ENCODE measurements at places on chromosomes 1 and 21. TPM values are rescaled to one million over a fixed set of nuclear protein-coding genes. Genes with fewer than 3 reads are reported as not detected.

DNA sequence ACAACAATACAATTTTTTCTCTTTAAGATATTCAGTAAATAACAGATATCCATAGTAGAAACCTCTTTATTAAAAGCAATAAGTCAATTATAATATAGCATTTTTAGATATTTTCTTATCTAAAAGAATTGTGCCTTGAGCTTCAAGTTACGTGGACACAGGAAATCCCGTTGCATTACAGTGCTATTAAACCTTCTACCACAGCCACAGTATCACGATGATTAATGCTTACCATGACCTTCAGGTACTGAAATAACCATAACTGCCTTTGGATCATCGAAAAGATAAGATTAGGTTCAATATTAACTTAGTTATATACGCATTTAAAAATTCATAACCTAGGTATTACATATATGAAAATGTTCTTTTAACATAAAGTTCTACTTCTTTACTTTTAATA, 17.9 kb downstream of the B3GALNT2 start:
- DNase-seq: no peak

DNA sequence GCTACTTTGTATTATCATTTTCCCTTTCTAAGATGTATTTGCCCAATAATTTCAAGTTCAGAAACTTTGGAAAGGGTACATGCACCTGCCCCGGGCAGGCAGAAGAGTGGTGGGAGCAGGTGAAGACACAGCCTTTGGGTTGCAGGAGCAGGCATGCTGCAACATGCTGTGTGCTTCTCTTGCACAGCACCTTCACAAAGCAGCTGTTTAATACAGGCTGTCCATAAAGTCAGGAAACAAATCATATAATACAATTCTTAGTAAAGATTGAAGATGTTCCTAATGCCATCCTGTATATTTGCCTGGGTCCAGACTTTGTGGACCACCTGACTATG, 182.9 kb downstream of the ZNF281 start:
- no peak for DNase-seq

Gene TOMM20
- polyA plus RNA-seq: 203 TPM

DNA sequence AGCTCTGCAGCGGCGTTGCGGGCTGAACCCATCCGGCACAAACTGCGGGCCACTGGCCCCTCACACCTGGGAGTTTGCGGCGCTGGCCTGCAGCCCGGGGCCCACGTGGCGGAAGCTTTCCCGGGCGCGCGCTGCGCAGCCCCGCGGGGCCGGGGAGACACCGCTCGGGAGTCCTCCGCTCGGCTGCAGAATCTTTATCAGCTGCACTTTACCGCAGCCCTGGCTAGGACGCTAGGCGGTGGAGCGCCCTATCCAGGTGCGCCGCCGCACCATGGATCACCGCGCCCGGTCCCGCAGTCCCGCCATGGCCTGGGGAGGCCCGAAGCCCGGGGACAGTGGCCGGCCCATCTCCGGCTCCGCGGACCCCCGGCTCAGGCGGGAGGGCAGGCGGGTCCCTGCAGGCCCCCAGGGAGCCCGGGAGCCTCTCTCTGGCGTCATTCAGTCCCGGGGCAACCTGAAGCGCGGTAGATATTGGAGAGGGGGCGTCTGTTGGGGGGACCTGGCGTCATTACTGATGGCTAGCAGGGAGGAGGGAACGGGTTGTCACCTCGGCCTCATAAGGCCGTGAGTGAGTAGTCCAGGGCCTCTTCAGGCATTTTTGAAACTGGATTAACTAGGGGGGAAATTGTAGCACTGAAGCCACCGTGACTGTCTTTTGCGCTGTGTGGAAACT, 5.7 kb upstream of the OLIG2 start:
- DNase-seq: no peak

DNA sequence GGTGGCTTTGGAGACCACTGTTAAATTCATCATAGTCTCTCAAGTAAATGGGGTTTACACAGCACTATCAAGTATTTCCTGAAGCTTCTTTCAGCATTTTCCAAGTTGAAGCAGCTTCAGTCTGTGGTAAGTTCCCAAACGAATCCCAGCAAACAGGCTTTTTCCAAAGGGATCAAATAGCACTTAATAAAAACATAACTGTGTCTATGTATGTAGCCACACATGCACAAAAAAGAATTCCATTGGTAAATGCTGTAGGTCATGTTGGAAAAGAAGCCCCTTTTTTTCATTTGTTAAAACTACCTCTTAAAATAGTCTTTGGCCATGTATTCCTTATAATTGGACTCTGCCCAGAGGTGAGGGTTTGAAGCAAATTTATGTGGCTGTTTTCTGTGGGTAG, 69.8 kb downstream of the HHAT start:
- DNase-seq: no peak

DNA sequence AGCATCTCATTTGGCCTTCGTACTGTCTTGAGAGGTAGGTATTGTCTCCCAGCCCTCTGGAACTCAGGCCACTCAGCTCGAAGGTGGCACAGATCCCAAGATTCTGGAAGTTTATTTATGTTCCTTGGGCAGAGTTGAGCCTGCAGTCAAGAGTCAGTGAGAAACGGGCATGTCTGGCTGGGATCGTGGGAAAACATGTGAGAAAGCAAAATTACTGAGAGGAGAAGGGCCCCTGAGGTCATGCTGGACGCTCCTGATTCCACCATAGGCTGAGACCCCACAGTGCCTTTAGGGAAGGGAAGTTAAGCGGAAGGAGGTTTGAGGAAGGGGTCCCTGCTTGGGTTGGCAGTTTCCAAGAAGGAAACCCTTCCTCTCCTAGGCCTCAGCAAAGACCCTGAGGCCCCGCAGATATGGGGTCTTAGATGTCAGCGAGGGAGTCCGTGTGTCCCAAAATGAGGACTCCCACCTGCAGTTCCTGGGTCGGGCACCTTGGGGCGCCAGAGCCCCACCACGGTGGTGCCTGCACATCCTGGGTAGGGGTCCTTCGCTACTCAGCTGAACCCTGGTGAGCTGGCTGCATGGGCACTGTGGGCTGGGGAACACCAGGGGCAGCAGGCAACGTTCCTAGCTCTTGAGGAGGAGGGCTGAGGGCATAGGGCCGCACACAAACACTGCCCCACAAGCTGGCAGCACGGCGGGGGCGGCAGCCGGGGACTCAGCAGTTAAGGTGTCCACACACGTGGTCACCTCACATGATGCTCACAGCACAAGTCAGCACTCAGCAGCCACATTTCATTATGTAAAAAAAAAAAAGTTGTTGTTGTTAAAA, 12.3 kb upstream of the SEMA4A start:
- DNase-seq: no peak

DNA sequence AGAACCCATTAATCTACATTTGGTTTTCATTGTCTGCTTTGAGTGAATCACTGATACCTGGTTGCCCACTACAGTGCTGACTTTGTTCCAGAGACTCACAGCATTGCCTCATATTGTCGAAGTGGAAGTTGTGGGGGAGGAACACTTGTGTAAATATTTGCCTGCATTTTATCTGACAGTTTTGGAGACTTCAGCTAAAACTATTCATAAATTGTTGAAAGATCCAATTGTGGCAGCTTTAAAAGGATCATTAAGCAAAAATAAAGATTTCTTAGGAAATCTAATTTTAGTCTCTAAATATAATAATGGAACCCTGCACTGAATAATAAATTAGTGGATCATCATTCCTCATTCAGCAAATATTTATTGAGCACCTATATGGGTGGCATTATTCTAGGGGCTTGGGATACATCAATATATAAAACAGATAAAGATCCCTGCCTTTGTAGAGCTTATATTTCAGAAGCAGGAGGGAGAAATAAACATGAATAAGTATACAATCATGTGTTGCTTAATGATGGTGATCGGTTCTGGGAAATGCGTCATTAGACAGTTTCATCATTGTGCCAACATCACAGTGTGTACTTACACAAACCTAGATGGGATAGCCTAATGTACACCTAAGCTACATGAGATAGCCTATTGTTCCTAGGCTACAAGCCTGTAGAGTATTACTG, 73.5 kb downstream of the OSBPL9 start:
- DNase-seq: no peak

Gene SMIM12
- 29.9 TPM for polyA plus RNA-seq

DNA sequence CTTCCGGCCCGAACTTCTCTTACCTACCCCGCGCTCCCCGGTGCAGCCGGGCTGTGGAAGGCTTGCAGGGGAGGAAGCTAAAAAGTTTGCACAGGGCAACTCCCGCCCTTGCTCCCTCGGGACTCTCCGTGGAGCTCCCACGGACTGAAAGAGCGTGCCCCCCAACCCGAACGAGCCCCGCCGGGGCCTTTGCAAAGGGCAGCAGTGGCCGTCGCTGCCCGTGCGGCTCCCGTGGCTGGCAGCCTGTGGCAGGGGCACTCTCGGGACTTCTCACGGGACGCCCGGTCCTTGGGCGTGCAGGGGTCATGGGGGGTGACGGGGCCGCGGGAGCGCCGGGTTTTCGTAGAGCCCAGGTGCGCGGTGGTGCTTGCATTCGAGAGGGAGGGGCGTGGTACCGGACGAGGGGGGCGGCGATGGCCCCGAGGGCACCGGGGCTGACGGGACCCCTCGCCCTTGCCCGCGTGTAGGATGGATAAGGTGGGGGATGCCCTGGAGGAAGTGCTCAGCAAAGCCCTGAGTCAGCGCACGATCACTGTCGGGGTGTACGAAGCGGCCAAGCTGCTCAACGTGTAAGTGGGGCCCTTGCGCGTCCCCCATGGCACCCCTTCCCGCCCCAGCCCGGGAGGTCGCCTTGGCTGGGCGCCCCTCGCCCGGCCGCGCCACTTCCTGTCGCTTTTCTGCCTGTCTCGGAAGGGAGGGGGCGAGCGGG, 711 bp downstream of the GADD45A start:
- DNase-seq: no peak

GRCh38 chr1:198935306-198935921, 296.6 kb downstream of the PTPRC start:
- DNase-seq: peak; percentile 64

GRCh38 chr1:36400825-36401601, 3.3 kb upstream of the LSM10 start:
- no peak for DNase-seq

DNA sequence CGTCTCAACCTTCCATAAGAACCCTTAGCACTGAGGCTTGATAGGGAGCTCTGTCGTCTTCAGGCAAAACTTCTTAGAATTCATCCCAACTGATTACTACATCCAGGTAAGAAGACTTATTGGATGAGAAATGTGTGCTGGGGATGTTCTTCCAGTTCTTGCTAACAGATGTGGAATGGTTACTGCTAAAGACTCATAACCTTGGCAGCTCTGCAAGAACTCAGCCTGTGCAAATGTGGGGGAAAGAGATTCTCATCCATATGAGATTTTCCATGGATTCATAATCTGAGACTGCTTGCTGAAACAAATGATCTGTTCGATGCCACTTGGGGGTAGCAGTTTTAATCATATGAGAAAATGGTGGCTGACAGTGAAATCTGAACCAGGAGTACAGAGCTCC, 48.2 kb downstream of the NTPCR start:
- no peak for DNase-seq

DNA sequence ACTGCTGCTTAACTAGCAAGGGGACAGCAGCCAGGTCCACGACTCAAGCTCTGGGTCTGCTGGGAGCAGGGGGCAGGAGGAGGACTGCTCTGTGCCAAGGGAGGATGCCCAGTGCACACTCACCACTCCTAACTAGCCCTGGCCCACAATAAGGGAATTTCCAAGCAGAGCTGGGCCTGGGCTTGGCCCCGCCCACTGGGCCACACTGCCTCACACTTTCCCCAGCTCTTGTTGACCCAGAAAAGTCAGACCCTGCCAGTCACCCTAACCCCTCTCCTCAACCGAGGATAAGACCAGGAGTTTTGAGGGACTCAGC, 18.7 kb downstream of the SLC9A1 start:
- no peak for DNase-seq

Gene SYPL2
- 8.6 TPM for polyA plus RNA-seq

DNA sequence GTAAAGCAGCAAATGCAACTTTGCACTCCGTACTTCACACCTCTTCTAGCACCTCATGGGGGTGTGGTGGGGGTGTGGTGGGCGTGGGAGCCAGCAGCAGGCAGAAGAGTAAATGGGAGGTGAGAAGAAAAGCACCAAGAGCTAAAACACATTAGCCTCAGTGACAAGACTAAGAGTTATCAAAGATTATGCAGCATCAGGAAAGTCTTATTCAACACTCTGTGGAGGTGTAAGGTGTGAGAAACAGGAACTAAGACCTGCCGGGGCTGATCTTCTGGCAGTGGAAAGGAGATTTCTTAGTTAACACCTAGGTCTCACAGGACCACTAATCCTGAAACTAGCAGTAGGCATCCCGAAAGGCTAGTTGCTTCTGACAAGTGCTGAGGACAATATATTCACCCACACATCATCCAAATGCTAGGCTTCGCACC, 9.9 kb downstream of the TGFBR3 start:
- no peak for DNase-seq

Gene C8B
- polyA plus RNA-seq: not detected

DNA sequence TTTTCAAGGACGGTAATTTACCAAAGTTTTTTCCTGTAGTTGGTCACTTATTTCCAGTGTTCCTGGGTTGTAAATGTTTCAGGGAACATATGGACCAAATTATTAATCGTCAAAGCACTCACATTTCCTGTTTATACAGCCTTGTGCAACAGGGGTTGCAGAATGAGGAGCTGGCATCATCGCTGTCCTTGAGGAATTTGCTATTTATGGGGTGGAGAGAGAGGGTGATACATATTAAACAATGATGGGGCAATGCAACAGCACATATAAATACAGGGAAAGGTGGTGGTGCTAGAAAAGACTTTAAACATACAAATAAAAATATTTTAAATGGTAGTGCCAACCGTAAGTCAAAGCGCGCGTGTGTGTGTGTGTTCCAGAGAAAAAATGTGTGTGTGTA, 369.8 kb downstream of the NPHP4 start:
- no peak for DNase-seq

Gene KRTAP19-3
- not detected for polyA plus RNA-seq

Gene NECTIN4
- 2.2 TPM for polyA plus RNA-seq

- DNase-seq: no peak
Observed at GRCh38 chr1:51263147-51263877, 27.2 kb downstream of the RNF11 start.

- no peak for DNase-seq
Observed at GRCh38 chr1:155062702-155063411, 683 bp upstream of the EFNA4 start.

DNA sequence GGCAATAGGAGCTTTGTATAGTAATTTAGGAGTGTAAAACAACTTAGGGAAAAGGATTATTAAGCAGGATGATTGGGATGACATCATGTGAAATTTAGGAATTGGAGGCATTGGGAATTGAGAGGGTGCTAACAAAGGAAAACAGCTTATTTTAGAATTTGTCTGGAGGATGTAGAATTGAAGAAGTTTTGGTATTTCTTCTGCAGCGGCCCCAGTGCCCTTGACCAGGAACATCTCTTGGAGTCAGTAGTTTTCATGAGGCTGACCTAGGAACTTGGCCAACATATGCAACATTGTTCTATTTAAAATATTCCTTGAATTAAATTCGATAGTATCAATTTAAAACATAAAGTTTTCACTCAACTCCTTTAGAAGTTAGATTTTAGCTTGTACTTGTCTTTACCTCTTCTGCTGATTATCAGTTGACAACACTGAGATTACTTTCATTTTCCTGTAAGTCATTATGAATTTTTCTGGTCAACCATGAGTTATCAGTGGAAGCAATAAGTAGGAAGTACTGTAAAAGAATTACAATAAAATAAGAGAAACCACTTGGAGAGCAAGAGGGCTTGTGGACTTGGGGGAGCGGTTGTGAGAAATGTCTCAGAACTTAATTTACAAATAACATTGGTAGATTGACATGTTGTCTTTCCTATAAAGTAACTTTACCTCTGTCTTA, 52.8 kb downstream of the DYRK1A start:
- DNase-seq: no peak

All from renal cortex interstitium (tissue), 15 donors.